Activated naive CD4-positive, alpha-beta T cell treated with anti-CD3 and anti-CD28 coated beads for 36 hours (primary cell): ENCODE measurements at places on chromosomes 6 and 20.

GRCh38 chr6:150692604-150693003, 92.9 kb downstream of the PLEKHG1 start:
- DNase-seq, result no peak

- peak; percentile 45 for DNase-seq
These were observed 141.5 kb downstream of the ANKRD60 start for GRCh38 chr20:58086763-58087561.

DNA sequence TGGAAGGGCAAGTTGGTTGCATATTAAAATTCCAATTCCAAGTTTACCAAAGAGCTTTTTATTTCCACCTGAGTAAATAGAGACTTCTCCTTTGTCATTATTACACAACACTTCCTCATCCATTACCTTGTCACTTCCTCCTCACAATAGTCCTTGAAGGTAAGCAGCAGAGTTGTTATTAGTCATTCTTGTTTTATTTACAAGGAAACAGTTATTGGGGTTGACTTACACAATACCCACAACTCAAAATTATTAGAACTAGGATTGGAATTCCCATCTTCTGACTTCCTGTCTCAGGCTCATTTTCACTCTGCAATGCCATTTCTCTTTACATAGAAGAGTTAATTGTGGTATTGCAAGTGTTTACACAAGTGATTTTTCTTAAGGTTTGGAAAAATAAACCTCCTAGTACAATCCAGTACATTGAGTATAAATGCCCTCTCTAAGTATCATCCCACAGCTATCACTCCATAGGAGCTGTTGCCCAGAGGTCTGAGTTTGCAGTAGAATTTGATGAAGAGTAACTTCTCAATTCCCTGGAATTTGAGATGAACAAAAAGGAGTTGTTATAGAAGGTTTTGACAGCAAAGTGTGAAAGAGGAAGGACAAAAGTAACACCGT, 28.9 kb upstream of the MTRF1L start:
- no peak for DNase-seq

- DNase-seq, result no peak
These were observed 103.5 kb upstream of the SIRPG start for GRCh38 chr20:1761116-1761515.

- no peak for DNase-seq
These were observed 39.3 kb upstream of the ID1 start for GRCh38 chr20:31565699-31566318.

GRCh38 chr6:145073811-145074210, 661.5 kb downstream of the EPM2A start:
- DNase-seq, result no peak

- no peak for DNase-seq
These were observed 110.9 kb downstream of the JAG1 start for GRCh38 chr20:10562899-10563298.

GRCh38 chr20:33846291-33846935, 35.3 kb downstream of the CHMP4B start:
- DNase-seq, result no peak

DNA sequence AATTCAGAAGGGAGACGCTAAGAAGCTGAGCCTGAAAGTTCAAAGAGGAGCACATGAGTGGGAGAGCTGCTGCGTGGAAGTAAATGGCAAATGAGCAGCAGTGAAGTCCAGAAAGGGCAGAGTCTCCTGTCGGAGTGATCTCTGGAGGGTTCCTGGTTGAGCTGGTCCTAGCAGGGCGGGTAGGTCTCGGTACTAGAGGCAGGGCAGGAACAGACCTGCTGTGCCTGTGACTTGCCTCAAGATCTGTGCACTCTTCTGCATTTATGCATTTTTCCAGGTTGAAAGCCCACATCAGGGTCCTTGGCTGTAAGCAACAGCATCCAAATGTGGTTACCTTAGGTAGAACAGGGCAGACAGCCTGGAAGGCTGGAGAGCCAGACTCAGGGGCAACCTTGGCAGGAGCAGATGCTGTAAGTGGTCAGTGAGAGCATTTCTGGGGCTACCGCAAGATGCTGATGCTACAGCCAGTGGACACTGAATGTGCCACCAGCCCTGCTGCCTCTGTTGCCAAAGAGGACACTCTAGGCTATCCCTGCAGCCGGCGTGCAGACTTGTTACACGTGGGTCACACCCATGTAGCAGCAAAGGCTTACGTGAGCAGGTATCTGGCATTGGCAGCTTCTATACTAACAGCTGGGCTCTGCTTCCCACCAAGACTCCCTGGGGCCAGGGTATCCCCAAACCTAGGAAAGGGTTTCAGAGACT, 8.4 kb downstream of the DUSP22 start:
- no peak for DNase-seq

DNA sequence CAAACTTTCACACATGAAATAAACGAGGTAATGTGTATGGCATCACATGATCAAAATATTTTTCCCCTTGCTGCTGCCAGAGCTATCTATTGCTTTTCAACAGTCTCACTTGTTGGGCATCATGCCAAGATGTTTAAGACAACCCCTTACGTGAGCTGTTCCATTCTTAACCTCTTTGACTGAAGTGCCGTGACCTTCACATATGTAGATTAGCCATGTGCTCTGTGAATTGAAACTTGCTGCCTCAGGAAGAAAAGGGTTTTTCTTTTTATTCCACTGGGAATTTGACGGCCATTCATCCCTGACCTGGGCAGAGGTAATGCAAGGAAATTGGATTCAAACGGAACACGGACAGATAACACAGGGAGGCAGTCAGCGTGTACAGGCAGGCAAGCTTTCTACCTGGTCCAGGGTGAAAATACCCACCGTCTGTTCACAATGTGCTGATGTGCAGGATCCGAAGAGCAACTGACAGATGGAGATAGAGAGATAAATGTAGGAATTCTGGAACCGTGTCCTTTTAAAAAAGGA, 14.2 kb downstream of the ARID1B start:
- peak; percentile 60 for DNase-seq

- DNase-seq, result no peak
These were observed 144.8 kb upstream of the CEP162 start for GRCh38 chr6:84372290-84372689.

- no peak for DNase-seq
These were observed 276.4 kb downstream of the PRL start for GRCh38 chr6:22020299-22021003.

GRCh38 chr6:118187568-118188164, 280.6 kb downstream of the SLC35F1 start:
- DNase-seq, result peak; percentile 53

- no peak for DNase-seq
These were observed 19.0 kb upstream of the PTPN1 start for GRCh38 chr20:50491168-50491567.
